NCI-H2029 (cell line): ENCODE measurements at places on chromosomes 4 and X.

GRCh38 chr4:153787575-153787974, 1.3 kb downstream of the SFRP2 start:
- DNase-seq: no peak

GRCh38 chrX:154015581-154016264, 4.0 kb downstream of the IRAK1 start:
- DNase-seq: no peak

DNA sequence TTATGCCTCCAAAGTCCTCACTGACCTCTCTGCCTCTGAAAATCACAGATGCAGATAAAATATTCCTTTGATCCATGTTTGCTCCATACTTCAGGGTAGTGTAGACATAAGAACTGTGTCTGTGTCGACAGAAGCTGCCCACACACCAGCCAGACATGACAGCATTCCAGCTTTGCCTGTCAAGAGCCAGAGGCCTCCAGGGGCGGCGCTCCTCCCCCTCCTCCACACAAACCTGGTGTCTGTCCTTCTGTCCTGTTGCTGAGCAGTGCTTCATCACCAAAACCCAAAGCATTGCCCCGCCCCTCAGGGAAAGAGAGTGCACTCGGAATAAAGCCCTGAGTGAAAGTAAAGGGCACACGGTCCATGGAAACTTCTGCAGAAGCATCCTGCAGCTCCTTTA, 379.4 kb downstream of the FBXW7 start:
- DNase-seq: no peak

DNA sequence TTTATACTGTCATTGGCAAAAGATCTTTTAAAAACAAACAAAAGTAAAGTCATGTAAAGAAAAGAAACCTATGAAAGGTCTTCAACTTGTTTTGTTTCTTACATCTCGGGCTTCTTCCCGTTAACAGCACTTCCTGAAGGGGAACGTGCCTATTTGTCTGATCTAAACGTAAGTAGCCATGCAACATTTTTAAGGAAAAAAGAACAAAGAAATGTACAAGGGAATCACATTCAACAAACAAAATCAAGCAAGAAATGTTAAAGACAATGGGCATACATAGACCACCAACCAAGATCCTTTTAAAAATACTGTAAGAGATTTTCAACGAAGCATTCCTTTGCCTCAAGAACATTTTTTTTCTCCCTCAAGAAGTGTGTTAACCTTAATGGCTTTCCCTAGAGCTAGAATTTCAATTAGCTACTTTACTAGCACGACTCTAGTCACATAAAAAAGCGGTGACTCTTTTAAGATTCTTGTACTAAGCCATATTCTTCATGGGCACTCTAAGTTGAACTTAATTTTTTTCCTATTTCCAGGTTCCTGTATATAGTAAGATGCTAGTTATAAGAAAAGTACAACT, 112.0 kb upstream of the TTC29 start:
- DNase-seq: no peak

- no peak for DNase-seq
Measured at GRCh38 chr4:70997546-70997945, 4.1 kb downstream of the DCK start.

GRCh38 chrX:49042581-49043219, 457 bp downstream of the TFE3 start:
- DNase-seq: no peak

GRCh38 chr4:121998024-121998423, 46.2 kb upstream of the TRPC3 start:
- no peak for DNase-seq

DNA sequence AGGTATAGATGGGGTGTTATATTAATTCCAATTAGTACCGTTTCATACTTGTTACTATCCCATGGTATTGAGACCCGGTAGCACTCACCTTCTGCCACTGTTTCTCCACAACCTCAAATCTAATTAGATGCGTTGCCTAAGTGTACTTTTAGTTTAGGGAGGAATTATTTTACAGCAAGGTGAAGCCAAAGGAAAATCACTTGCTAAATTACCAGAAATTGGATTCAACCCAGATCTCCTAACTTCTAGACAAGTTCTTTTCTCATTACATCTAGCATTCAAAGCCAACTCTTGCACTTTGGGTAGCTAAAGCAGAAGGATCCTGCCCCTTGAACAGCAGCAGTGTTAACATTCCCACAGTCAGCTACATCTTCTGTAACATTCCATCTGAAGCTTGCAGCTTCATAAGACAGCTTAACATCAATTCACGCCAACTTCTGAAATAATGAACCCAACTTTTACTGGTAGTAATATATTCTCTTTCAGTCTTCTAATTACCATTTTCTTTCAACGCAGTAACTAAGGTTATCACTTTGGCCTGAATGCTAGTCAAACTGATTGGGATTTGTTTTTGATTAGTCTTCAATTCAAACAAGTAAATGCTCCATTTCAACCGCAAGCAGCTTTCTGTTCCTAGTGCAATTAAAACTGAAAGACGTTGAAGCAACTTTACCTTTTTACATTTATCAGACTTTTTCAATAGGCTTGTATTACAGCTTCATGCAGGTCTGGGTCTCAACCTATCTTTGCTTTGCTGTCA, 934 bp upstream of the SEC31A start:
- no peak for DNase-seq

DNA sequence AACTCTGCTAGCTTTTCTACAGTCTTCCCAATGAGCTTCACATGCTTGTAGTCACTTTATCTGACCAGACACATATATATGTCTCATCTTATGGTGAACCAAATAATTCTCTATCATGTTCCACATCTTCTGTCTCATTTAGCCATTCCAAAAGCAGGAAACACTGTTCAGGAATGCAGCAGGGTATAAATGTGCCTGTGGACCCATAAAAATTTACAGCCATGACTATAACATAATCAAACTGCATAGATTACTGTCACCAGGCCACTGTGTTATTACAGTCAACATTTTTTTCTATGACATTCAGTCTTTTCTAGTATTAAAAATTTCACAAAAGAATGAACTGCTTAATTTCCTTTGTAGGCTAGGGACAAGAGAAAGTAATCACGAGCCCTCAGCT, 170.0 kb upstream of the NPY2R start:
- DNase-seq: no peak
